ENCODE measurements at places on chromosomes 2 and 18.

- peak; percentile 55 for DNase-seq
Measured at GRCh38 chr2:104872866-104873688, 19.2 kb downstream of the POU3F3 start.

GRCh38 chr2:85222792-85223191 lies 89.6 kb downstream of the TCF7L1 start:
- no peak for DNase-seq

DNA sequence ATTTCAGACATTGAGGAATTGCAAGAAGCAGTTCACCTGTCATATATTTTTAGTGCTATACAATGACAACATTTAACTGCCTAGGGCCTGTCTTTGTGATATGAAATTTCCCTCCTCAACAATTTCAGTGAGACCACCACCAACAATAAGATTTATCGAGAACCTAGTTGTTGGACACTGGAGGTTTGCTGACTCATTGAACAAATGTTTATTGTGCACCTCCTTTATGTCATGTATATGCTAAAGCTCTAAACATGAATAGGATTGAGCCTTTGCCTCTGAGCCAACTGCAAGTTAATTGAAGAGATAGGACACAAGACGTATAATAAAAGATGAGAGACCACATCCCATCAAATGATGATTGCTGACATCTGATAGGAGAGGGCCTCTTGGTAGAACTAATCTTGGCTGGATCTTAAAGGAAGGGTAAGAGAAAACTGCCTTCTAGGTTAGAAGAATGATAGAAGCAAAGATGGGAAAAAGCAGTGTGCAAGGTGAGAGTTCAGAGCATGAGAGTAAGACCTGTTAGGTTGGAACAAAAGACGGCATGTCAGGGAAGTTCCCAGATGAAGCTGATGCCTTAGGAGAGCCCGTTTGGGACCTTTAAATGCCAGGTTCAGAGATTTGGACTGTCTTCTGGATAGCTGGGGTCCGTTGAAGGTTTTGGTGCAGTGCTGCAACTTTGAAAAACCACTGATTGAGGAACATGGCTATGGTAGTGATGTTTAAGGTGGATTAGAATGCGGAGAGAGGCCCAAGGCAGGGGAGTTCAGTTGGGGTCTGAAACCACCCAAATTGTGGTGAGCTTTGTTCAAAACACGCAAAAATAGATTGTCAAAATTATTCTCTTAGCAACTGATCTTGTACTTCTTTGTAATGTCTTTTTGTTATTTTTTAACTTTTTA lies 133.0 kb upstream of the EML6 start:
- DNase-seq, result no peak

DNA sequence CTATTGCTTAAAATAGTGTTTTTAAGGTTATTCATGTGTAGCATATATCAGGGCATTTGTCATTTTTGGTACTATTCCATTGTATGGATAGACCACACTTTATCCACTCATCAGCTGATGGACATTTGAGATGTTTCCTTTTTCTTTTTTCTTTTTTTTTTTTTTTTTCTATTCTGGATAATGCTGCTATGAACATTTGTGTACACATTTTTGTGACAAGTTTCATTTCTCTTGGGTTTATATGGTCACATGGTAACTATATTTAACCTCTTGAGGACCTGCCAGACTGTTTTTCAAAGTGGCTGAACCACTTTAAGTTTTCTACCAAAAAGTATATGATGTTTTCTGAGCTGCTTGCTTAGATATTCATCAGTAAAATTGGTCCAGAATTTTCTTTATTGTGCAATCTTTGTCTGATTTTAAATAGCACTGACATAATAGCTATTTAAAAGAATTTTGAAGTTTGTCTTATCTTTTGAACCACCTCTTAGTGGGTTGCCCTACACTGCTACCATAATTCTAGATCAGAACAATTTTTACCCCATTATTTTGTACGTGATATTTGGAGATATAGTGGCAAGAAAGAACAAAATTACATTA lies 219.4 kb upstream of the SIX3 start:
- no peak for DNase-seq

GRCh38 chr18:56712761-56713160 lies 61.6 kb downstream of the WDR7 start:
- DNase-seq, result no peak

DNA sequence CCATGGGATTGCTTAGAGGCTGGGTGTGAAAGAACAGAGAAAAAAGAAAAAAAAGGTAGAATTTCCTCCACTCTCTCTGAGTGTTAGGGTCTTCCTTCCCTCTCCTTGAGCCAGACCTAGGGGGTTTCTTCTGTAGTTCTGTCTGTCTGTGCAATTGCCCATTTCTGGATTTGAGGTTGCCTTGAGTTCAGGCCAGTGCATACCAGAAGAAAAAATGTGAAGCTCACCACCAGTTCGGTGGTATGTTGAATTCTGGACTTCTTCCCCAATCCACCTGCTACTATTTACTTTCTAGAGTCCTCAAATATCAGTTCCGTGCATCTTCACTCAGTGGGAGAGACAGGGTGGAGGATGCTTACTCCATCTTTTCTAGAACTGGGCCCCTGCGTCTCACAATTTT lies 15.3 kb upstream of the SELENOI start:
- DNase-seq, result no peak

- no peak for DNase-seq
Measured at GRCh38 chr2:154591294-154591820, 107.1 kb upstream of the KCNJ3 start.

- DNase-seq, result no peak
Measured at GRCh38 chr18:75213611-75214331, 3.2 kb downstream of the TSHZ1 start.

GRCh38 chr2:54677476-54678265 lies 45.8 kb upstream of the EML6 start:
- DNase-seq, result no peak

GRCh38 chr2:37263839-37264238 lies 32.4 kb downstream of the NDUFAF7 start:
- no peak for DNase-seq

- no peak for DNase-seq
Measured at GRCh38 chr2:48952143-48952542, 196.6 kb upstream of the LHCGR start.

- no peak for DNase-seq
Measured at GRCh38 chr2:46841621-46842020, 74.0 kb downstream of the MCFD2 start.

DNA sequence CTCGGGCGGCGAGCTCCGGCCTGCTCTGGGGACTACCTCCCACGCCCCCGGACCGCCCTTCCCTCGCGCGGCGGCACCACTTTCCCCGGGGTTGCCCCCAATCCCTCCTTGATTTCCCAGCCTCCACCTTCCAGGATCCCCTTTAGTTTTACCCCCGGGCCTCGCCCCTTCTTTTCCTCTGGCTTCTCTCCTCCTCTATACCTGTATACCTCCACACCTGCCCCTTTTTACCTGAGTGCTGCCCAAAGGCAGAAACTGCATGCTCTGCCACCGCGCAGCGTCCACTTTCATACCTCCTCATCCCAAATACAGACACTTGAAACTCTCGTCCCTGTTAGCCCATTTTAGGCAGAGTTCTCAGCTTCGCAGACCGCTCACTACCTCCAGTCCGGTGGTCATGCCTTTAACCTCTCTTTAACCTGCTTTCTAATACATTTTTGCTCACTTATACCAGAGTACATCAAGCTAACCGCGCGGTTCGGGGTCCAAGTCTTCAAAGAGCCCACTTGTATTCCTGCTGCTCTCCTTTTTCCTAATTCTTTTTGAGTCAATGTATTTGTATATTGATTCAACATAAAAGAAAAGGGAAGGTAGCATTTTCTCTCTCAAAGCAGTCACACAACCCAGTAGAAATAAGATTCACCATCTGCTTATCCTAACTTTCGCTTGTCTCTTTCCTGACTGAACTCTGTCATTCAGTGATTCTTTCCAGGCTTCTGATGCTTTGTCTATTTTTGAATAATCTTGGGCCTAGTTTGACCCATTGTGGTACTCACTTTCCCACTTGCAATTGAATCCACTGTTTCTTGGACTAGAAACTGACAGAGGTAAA lies 901 bp downstream of the SPOPL start:
- no peak for DNase-seq

- DNase-seq, result no peak
Measured at GRCh38 chr2:191274413-191274815, 29.2 kb downstream of the MYO1B start.

DNA sequence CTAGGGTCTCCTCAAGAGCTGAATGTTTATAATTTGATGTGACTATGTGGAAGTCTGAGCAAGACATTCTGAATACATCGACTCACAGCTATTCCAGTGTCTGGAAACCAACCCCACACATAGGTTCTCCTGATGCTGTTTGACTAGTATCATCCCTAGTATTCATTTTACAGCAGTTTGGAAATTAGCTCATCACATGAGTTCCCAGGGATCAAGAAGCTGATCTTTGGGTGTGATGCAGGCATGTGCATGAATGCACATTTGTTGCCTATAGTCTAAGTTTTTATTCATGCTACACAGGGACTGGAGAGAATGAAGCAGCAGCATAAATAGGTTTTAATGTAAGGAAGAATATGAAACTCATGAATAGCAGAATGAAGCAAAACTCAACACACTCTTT lies 284.3 kb upstream of the SPRED2 start:
- DNase-seq, result no peak

DNA sequence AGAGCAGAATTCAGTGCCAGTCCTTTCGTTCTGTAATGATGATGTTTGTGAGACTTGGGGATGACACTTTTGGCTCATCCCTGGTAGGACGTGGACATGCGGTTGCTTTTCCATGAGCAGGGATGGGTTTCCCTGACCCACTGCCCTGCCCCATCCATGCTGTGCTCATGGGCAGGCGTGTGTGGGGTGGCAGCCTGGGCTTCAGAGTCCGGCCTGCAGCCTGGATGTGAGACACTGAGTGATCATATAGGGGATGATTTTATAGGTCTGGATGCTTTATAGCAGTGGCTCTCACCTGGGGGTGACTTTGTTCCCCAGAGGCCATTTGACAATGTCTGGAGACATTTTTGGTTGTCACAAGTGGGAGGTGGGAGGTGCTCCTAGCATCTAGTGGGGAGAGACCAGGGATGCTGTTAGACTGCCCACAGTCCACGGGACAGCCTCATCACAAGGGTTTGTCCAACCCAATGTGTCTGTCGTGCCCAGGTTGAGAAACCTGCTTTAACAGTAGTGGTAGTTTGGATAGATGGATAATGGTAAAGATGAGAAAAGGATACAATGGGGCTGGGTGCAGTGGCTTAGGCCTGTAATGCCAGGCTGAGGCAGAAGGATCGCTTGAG lies 38.9 kb downstream of the LDLRAD4 start:
- DNase-seq, result no peak

GRCh38 chr2:8422450-8422800 lies 259.4 kb upstream of the ID2 start:
- no peak for DNase-seq

DNA sequence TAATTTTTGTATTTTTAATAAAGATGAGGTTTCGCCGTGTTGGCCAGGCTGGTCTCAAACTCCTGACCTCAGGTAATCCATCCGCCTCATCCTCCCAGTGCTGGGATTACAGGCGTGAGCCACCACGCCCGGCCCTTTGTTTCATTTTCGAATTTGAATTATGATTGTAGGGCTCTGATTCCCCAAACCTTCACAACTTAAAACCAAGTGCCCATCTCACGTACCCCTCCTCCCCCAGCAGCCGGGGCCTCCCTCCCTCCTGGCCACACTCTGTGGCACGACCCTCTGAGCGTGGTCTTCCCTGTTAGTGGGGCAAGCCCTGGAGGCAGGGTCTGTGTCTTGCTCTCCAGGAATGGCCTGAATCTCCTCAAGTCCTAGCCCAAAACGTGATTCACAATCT lies 166.5 kb downstream of the ASB1 start:
- DNase-seq, result no peak

DNA sequence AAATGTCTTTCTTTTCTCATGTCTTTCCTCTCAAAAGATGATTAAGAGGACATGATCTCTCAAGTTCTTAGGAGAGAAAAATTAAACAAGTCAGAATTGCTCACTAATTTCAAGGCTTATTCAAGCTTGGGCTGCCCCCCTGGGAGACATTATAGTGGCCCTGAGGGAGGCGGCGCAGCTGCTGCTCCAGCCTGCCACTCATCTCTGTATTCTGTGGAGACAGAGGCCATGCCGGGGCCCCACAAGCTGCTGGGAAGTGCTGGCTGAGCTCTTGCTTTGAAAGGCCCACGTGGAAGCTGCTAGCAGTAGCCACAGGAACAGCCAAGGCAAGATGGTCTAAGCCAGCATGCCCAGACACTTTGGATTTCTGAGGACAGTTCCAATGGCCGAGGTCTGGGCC lies 267.4 kb downstream of the LNPK start:
- no peak for DNase-seq

GRCh38 chr2:854460-854859 lies 96.2 kb upstream of the SNTG2 start:
- peak; percentile 28 for DNase-seq

DNA sequence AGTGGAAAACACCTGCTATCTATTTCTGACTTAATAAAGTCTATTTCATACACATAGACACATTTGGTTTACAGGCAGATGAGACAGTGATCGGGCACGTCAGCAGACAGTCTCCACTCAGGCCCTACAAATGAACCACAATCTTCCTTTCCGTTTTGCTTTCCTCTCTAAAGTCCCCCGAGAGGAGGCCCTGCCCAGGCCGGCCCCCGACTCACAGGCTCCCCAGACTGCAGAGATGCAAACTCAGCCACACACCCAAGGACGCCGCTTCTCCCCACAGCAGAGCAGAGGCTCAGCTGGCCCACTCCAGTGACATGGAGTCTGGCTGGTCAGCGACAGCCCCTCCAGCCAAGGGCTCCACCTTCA lies 9.3 kb upstream of the MTERF4 start:
- no peak for DNase-seq

- DNase-seq, result no peak
Measured at GRCh38 chr2:9210030-9210429, 3.4 kb downstream of the ASAP2 start.

DNA sequence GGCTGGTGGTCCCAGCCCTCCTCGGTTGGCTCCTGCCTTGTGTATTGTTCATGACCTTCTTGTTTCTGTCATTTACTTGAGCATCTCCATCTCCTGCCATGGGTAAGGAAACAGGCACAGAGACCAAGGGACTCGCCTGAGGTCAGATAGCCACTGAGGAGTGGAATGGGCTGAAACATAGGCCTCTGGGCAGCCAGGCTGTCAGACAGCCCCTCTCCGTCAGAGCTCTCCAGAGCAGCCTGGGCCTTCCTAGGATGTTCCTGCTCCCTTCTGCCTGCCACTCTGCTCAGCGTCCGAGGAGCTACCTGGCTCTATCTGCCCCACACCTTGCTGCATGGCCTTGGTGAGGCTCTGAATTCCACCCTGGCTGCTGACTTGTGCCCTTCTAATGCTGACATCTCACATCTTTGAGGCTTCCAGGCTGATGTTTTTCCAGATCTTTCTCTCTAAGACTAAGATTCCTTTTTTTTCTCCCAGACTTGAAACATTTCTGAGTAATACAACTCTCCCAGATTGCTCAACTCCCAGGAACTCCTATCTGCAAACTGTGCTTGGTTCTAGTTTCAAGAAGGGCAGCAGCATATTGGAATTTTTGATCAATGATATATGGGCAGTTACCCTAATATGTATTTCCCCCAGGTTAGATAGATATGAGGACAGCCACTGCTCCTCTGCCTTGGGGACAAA lies 67.7 kb downstream of the MCFD2 start:
- DNase-seq, result no peak

GRCh38 chr18:61782545-61782944 lies 110.3 kb downstream of the RNF152 start:
- no peak for DNase-seq

- DNase-seq, result no peak
Measured at GRCh38 chr2:235287375-235287733, 206.5 kb upstream of the AGAP1 start.
